ENCODE measurements at places on chromosomes 16 and 17.

DNA sequence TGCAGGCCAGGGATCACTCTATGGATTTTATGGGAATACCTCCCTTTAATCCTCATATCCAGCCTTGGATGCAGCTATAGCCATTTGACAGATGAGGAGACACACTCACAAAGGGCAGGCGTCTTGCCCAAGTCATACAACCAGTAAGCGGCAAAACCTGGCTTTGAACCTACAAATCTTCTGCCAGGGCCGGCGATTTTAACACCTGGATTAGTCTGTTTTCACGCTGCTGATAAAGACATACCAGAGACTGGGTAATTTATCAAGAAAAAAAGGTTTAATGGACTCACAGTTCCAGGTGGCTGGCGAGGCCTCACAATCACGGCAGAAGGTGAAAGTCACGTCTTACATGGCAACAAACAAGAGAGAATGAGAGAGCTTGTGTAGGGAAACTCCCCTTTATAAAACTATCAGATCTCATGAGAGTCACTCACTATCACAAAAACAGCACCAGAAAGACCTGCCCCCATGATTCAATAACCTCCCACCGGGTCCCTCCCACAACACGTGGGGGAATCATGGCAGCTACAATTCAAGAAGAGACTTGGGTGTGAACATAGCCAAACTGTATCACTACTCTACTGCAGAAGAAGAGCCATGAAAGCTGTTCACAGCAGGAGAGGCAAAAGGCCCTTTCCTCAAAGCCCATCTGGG is 67.5 kb downstream of the XYLT1 start:
- DNase-seq: no peak

GRCh38 chr17:83200231-83200699 is 120.9 kb downstream of the METRNL start:
- no peak for DNase-seq

GRCh38 chr17:19288453-19288852 is 51.3 kb downstream of the EPN2 start:
- no peak for DNase-seq

DNA sequence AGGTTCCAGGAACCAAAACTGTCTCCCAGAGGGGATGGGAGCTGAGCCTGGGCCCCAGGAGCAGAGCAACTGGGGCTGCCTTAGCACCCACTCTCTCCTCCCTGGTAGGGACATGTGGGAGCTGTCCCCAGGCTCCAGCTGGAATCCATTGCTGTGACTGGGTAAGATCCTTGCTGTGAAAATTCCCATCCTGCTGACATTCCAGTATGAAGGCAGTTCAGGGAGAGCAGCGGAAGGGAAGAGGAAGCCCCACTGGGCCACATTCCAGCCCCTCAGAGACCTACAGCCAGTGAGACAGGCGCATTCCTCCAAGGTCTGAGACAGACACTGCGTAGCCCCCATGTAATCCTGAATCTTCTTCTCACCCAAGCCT is 24.2 kb downstream of the MYO18A start:
- DNase-seq: no peak

GRCh38 chr16:3157229-3158025 is 22.6 kb downstream of the ZNF213 start:
- DNase-seq: peak; percentile 37

GRCh38 chr17:39852239-39852638 is 11.9 kb downstream of the IKZF3 start:
- DNase-seq: no peak

DNA sequence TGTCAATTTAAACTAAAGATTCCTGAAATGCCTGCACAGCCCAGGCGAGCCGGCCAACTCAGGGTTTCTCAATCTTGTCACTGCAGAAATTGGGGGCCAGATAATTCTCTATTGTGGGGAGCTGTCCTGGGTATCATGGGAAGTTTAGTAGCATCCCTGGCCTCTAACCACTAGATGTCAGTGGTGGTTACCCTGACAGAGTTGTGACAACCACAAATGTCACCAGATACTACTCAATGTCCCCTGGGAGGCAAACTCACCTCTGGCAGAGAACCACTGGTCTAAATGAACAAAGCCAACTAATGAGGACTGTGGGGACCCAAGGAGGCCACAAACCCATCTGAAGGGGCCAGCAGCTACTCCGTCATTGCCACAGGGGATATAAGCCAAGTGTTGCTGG is 90.9 kb downstream of the MYH11 start:
- DNase-seq: peak; percentile 14

DNA sequence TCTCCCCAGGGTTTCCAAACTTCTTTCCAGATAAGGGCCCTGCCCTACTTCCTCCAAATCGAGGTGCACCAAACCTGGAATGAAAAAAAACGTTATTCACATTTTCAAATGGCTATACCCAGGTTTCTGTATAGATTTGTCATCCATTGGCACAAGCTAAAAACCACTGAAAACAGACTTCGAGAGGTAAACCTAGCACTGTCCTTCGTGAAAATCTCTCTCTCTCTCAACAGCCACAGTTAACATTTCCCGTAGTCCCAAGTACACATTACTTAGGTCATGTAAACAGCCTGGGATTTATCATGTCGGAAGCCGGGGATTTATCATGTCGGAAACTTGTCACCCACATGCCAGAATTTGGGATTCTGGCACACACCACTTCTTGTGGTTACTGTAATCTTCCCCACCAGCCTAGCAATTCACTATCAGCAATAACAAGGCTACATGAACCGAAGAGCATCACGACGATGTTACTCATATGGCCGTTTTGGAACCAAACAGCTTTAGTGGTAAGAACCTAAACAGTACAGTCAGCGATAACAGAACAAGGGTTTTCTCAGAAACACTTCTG is 1.2 kb downstream of the DDX5 start:
- DNase-seq: no peak

DNA sequence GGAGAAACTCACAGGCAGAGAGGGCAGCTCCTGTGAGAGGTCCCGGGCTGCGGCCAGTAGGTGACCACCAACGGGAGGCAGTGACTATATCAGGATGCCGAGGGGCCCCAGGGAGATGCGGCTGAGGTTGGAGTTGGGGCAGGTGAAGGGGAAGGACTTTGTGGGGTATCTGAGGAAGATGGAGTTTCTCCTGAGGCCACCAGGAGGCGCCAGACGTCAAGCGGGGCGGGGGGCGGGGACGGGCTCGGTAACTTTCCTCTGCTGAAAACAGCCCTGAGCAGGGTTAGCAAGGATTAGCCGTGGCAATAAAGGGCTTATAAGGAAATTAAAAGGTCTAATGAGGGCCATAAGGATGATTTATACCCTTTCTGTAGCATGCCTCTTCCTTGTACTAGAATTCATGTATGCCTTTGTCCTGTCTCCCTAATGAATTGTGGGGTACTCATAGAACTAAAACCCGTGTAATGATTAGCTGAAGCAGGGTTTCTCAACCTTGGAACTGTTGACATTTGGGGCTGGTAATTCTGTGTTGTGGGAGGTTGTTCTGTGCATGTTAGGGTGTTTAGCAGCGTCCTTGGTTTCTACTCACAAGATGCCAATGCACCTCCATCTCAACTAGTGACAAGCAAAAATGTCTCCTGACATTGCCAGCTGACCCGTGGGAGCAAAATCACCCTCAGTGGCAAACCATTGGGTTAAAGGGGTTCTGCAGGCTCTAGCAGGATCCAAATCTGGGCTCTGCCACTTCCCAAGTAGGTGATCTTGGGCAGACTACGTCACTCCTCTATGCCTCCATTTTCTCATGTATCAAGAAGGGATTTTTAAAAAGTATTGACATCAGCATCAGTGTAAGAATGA is 74.8 kb upstream of the GRIN2A start:
- DNase-seq: no peak

Measured in caudate nucleus (tissue), 63 donors.